ENCODE measurements at places on chromosomes 3 and 15.

DNA sequence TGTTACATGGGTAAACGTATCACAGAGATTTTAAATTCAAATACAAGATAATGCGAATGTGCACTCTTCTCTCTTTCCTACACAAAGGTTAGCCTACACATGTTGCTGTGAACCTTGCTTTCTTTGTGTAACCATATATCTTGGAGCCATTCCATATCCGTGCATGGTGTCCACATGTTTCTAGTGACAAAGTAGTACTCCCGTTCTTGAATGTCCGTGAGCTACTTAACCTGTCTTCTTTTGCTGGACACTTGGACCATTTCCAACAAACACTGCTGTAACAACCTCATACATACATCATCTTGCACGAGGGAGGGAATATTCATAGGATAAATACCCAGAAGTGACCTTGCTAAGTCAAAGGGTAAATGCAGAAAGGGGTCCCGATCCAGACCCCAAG lies 75.0 kb downstream of the STRIT1 start:
- no peak for DNase-seq

DNA sequence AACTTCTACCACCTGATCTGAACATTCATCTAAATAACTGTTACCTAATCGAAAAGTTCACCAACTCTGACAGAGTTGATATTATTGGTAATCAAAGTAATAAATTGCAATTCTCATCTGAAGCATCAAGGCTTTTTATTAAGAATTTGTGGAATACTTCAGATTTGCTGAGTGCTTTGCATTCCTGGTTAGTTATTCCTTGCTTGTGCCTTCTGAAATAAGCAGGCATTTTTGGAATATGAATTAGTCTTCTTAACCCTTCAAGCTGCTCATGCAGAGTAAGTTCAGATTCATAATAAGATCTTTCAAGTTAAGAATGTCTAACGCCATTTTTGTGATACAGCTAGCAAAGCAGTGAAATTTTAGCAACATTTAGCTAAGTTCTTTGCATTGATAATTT lies 188.5 kb downstream of the ALCAM start:
- no peak for DNase-seq

DNA sequence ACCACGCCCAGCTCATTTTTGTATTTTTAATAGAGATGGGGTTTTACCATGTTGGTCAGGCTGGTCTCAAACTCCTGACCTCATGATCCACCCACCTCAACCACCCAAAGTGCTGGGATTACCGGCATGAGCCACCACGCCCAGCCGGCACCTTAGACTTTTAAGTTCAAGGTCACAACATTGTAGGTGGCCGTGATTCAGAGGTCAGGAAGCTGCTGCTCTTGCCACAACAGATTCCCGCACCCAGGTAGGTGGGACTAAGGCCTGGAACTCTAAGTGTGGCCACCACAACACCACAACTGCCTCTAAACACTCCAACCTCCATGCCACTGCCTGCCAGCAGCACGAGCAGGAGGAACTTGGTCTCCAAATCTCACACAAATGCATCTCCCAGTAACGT lies 196.8 kb downstream of the STT3B start:
- DNase-seq, result no peak

GRCh38 chr3:72042397-72043203 lies 257.7 kb upstream of the PROK2 start:
- no peak for DNase-seq

DNA sequence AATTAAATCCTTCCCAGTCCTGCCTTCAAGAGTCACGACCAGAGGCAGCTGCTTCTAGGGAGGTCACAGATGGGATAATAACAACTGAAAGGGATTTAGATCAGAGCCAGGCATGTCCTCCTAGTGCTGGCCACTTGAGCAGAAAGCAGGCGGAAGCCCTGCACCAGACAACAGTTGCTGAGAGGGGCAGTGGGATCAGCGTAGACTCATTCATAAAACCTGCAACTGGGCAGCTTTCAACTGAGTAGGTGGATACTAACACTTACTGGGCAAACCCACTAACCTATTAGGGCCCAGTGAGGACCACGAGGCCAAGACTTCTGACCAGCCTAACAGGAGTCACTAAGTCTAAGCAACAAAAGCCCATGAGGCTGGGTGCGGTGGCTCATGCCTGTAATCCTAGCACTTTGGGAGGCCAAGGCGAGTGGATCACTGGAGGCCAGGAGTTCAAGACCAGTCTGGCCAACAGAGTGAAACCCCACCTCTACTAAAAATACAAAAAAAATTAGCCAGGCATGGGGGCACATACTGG lies 67.0 kb downstream of the DAPK2 start:
- DNase-seq, result no peak

- no peak for DNase-seq
Measured at GRCh38 chr3:183500319-183500718, 55.2 kb downstream of the KLHL6 start.
